T-helper 1 cell (primary cell): ENCODE measurements at places on chromosomes 16 and 17.

GRCh38 chr17:42227849-42228700 lies 33.8 kb upstream of the GHDC start:
- no peak for DNase-seq

- DNase-seq, result no peak
Observed at GRCh38 chr17:9488556-9488955, 87.1 kb downstream of the STX8 start.

- no peak for DNase-seq
Observed at GRCh38 chr17:5555254-5555653, 29.1 kb downstream of the NLRP1 start.

DNA sequence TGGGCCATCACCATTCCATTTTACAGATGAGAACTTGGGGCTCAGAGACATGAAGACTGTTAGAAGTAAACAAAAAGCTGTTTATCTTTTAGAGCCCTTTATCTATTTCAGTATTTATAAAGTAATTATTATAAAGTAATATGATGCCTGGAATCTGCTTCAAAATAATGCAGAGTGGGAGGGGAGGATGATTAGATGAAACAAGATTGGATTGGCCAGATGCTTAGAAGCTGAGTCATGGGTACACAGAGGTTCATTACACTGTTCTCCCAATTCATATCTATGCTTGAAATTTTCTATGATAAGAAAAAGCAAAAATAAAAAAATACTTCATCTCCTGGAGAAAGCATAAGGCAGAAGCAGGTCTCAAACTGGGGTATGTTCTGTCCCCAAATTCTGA lies 29.4 kb downstream of the TOM1L2 start:
- DNase-seq, result no peak

- DNase-seq, result no peak
Observed at GRCh38 chr17:17503566-17504130, 7.5 kb upstream of the RASD1 start.

DNA sequence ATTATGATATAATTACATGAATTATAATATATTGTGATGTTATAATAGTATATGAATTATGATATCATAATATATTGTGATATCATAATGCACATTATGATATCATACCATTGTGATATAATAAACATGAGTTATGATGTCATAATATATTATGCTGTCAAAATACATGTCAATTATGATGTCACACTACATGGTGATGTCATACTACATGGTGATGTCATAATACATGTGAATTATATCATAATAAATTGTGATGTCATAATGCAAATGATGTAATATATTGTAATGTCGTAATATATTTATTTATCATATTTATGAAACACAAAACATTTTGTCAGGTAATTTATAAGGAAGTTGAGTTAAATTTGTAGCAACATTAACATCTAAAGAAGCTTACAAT lies 1950.1 kb downstream of the TP53TG3F start:
- no peak for DNase-seq

GRCh38 chr16:48963306-48963705 lies 318.3 kb downstream of the CBLN1 start:
- no peak for DNase-seq

- DNase-seq, result no peak
Observed at GRCh38 chr17:63494300-63494928, 17.6 kb downstream of the ACE start.

DNA sequence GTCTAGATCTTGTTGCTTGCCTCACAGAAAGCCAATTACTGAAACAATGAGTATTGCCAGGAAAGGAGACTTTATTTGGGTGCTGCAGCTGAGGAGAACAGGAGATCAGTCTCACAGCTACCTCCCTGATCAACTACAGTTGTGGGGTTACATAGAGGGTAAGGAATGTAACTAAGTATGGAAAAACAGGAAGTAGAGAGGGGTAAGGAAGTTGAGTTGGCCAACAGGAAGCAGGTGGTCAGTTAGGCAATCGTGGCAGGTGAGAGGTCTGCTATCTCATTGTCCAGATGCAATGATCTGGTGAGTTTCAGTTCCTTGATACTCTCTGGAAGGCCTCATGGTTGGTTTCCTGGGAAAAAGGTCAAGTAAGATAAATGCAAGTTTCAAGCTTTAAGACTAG lies 333.1 kb upstream of the GOT2 start:
- no peak for DNase-seq

GRCh38 chr16:53844804-53845203 lies 140.8 kb downstream of the FTO start:
- no peak for DNase-seq

DNA sequence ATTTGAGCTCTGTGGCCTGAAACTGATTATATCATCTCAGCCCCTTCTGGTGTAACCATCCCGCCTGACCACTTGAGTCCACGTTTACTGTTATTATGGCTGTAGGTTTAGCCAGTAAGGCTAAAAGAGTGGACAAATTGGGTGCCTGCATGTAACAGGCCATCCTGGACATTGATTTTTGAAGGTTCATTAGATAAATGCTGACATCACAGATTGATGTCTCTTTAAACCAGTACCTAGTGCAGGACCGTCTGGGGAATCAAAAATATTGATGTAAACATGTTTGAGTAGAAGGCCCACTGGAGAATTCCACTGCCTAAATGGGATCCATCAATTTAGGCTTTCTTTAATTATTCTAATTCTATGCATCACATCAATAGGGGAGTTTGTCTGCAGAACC lies 215.1 kb downstream of the IRX3 start:
- DNase-seq, result no peak

DNA sequence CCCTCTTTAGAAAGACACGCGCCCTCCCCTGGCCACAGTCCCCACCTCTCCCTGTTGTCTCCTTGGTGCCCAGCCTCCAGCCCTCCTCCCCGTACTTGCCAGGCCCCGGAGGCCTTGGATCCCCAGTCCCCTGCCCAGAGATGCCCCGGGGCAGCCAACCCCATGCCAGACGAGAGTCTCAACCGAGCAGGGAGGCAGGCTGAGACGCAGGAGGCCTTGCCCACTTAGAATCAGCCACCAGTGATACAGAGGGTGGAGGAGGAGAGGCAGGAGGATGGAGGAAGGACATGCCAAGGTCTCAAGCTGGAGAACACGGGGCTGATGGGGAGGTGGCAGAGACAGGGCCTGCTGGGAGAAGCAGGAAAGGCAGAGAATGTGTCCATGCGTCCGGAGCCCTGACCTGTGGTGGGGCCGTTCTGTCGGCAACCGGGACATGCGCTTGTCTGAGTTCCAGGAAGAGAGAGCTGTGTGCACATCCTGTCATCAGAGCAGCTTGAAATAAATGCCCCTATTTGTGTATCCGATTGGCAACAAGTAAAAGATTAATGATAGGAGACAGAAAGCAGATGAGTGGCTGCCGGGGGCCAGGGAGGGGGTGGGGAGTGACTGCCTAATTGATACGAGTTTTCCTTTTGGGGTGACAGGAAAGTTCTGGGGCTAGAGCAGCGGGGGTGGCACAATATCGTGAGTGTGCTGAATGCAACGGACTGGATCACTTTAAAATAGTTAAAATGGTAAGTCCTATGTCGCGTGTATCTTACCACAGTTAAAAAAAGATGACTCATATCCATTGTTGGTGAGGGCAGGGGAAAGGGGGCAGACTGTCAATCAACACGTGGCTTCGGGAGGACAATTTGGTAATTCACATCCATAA lies 44.7 kb upstream of the MEAK7 start:
- DNase-seq, result peak; percentile 17

GRCh38 chr17:77419095-77419494 lies 278.3 kb downstream of the SEC14L1 start:
- DNase-seq, result no peak

- DNase-seq, result peak; percentile 27
Observed at GRCh38 chr16:81004646-81005353, 1.9 kb downstream of the CMC2 start.

DNA sequence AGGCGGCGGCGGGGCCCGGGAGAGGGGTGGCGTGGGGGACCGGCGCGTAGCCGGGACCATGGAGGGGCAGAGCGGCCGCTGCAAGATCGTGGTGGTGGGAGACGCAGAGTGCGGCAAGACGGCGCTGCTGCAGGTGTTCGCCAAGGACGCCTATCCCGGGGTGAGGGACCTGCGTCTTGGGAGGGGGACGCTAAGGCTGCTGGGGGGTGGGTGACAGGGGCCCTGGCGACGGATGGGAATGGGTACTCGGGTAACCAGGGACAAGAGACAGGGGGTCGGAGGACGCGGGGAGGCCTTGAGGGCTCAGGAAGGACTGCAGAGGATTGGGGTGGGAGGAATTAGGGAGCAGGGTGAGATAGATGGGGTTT lies 243 bp downstream of the RND2 start:
- no peak for DNase-seq

GRCh38 chr17:63686138-63686685 lies 13.7 kb downstream of the LIMD2 start:
- no peak for DNase-seq

DNA sequence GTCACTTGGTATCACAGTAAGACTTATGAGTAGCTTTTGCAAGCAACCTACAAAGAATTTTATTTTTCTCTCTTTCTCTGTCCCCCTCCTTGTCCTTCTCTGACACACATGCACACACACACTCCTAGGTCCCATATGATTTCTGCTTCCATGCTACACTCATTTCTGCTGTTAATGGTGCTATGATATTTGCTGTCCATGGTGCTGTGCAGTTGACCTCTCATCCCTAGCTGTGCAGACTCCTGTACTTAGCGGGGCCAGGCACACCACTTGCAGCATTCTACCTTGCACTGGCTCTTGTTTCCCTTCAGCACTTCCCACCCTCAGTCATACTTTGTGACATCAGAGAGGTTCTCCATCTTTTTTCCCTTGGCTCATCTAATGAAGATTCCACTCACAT lies 158.9 kb upstream of the CNTNAP4 start:
- no peak for DNase-seq

GRCh38 chr17:38540514-38541045 lies 65.2 kb downstream of the SRCIN1 start:
- no peak for DNase-seq

GRCh38 chr17:82269882-82270500 lies 3.5 kb downstream of the CSNK1D start:
- no peak for DNase-seq

DNA sequence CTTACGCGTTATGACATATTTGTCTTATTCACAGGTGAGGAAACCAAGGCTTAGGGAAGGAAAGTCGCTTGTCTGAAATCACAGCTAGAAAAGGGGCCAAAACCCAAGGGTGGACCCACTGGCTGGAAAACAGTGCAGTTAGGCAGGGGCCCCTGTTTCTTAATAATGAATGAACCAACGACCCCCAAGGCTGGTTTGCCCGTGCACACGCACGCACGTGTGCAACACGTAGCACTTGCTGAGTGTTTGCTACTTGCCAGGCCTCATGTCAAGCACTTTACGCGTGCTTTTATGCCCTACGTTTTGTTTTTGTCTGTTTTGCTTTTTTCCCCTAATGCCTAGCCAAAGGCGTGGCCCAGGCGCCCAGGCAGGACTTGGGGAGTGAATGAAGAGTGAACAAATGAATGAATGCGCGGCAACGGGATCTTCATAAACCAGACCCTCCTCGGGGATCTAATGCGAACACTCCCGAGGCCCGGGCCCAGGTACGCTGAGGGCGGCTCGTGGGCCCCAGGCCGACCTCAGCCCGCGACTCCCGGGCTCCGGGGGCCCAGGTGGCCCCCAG lies 571 bp upstream of the USP10 start:
- no peak for DNase-seq
